ENCODE measurements at places on chromosomes 5 and 9.

- peak; percentile 43 for DNase-seq
Observed at GRCh38 chr9:110027671-110028081, 180.3 kb downstream of the C9orf152 start.

DNA sequence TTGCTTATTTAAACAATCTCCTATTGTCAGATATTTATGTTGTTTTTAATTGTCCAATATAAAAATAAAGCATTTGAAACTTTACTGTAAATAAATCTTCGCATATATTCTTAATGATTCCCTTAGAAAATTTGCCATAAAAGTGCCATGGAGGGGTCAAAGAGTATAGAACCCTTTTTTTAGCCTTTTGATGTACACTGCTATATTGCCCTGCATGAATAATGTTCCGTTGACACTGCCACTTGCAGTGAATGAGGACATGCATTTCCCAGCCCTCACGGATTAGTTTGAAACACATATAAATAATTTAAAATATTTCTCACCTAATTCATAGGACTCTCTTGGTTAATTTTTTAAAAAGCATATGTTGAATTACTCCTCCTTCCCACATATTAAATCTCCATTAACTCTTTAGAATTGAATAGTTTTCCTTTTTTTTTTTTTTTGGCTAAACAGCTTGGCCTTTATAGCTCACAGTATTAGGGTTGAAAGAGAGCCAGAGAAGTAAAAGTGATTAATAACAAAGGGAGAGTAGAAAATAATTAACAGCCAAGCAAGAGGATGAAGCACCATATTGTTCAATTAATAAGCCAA, 129.8 kb upstream of the SGCD start:
- no peak for DNase-seq

GRCh38 chr9:137078701-137079400, 1.5 kb downstream of the UAP1L1 start:
- DNase-seq: no peak

DNA sequence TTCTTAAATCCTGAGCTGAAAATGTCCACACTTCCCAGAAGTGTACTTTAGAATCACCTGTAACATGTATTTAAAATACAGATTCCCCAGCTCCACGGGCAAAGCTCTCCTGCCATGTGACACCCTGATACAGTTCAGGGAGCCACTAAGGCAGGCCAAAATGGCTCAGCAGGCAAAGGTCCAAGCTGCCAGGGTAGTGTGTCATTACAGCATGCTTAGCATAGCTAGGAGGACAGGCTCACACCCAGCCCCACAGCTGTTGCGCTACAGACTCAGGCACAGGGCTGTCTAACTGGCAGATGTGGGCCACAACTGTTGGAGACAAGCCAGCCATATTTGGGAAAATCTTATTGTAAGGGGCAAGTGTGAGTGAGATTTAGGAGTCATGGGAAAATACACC, 73.0 kb downstream of the C9orf85 start:
- no peak for DNase-seq

DNA sequence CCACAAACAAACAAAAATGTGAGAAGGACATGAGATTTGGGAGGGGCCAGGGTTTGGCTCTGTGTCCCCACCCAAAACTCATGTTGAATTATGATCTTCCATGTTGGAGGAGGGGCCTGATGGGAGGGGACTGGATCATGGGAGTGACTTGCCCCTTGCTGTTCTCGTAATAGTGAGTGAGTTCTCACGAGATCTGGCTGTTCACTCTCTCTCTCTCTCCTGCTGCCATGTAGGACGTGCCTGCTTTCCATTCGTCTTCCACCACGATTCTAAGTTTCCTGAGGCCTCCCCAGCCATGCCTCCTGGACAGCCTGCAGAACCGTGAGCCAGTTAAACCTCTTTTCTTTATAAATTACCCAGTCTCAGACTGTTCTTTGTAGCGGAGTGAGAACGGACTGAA, 118.7 kb downstream of the RXRA start:
- DNase-seq: no peak

All from stomach (tissue), 19 donors.